ENCODE measurements at places on chromosomes 13 and 19. TPM values are rescaled to one million over a fixed set of nuclear protein-coding genes. Genes with fewer than 3 reads are reported as not detected.

Gene POU2F2
- total RNA-seq: 39.6 TPM

DNA sequence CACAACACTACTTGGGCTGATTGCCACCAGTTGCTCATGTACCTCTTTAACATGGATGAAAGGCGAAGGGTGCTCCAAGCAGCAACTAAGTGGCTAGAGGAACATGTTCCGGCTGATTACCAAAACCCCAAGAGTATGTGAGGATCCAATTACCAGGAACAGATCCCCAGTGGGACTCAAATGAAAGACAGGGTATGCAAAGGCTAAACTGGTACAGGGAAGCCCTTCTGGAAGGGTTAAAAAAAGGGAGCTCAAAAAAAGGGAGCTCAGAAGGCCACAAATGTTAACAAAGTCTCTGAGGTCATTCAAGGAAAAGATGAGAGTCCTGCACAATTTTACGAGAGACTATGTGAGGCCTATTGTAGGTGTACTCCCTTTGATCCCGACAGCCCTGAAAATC is 604.7 kb downstream of the UQCRFS1 start:
- no peak for DNase-seq

DNA sequence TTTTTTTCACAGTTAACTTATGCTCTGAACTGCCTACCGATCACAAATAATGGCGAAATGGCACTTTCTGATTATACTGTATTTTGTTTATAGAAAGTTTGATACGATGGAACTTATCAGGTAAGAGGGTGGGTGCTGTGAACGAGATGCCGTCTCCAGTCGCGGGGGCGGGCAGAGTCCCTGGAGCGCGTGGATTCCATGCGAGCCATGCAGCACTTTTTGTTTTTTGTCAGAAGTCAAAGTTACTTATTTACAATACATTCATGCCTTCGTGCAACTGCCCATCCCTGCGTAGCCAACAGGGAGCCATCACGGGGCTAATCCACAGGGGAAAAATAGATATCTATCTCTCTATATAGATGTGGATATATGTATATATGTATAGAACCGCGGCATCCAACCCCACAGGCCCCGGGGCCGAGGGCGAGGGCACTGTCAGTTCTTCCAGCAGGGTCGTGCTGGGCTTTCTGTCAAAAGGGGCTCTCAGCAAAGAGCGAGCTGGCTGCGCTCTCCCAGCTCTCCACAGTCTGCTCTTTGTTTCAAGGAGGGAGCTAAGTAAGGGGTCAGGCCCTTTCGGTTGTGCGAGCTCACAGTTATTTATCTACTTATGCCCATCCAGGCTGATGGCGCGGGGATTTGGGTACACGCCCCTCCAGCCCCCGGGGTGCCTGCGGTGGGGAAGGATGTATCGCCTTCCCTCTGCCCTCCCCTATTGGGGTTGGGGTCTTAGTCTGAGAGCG is 3.4 kb downstream of the SLITRK1 start:
- no peak for DNase-seq

DNA sequence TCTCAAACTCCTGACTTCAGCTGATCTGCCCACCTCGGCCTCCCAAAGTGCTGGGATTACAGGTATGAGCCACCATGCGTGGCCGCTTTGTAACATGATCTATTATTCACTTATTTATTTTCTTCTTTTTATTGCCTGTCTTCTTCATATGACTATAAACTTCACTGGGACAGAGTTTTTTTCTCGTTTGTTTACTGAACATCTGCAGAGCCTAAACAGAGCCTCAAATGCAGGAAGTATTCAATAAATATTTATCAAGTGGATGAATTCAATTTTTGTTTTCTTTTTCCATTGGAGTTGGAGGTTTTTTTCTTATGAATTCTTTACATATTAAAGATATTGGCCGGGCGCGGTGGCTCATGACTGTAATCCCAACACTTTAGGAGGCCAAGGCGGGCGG is 54.7 kb downstream of the SKA3 start:
- DNase-seq: no peak

Gene DHRS12
- total RNA-seq: 7.2 TPM

DNA sequence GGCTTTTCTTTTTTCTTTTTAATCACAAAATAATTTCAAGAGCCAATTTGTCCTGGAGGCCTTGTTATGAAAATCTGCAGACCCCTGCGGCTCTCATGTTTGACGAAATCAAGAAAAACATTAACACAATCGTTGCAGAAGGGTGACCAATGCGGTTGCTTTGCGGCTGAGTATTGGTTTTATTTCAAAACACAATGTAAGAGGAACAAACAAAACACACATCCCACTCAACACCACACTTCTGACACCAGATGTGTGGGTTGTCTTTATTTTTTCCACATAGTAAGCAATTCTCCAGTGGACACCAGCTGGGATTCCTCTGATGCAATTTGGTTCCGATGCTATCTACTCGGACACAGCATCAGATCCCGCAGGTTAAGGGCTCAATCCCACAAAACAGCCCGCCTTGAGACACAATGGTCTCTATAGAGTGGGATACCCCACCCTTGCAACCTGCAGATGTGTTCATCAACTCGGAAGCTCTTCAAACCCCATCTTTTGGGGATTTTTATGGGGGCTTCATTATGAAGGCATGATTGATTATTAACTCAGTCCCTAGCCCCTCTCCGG is 21.9 kb upstream of the CCDC124 start:
- DNase-seq: no peak

DNA sequence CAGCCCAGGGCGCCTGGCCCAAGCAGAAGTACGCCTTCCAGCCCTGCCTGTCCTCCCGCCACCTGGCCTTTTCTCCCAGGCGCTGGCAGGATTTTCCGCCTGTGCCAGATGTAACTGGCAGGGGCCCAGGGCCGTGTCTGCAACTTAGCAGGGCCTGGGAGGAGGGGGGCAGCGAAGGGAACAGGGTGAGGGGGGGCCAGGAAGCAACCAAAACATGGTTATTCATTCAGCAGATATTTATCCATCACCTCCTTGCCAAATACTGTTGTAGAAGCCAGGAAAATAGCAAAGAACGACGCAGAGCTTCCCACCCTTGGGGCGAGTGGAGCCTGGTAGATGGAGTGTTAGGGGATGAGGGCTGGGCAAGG is 5.6 kb downstream of the TLE6 start:
- no peak for DNase-seq

Gene LGI4
- 2.7 TPM for total RNA-seq

DNA sequence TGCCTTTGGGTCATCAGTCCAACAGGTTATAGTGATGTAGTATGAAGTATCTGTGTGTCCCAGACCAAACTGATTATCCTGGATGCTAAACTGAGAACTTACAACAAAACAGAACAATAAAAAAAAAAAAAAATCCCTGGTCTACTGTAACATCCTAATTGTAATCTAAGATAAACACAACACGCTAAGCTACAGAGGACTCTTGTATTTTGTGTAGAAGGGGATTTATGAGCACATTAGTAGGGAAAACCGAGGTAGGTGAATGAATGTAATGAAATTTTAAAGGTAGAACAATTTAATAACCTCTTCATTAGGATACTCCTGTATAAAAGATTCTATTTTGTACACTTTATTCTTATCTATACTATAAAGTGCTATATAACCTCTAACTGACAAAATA is 424.1 kb downstream of the NDFIP2 start:
- DNase-seq: no peak

DNA sequence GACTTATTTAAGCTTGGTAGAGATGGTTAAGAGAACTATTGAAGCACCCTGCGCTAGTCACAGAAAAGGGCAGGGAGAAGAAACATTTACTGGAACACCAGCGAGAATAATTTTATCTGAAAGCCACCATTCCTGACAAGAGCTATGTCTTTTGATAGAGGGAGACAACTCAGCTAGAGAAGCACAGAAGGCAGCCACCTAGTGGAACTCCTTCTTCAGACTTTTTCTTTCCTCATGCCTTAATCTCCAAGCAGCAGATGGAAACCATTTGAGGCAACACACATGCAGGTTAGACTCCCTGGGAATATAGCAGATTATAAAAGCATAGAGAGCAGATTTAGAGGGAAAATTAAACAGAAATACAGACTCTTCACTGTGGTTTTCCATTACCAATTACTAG is 813.4 kb downstream of the SLITRK6 start:
- DNase-seq: no peak

DNA sequence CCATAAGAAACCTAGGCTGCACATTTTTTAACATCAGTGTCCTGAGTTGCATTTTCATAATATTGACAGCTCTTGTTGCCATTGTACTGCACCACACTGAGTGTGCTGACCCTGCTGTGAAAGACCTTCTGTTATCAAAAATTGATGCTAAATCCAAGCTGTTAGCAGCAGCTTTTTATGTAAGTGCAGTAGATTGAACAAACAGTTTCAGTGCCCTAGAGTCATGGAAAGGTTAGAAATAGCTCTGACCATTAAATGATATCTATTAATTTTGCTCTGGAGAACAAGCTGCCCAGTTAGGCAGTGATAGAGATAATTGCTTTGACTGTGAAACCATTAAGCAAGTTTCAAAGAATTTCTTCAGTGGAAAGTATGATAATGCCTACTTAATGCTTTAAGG is 1289.2 kb upstream of the PCDH20 start:
- DNase-seq: no peak

Gene SIAH3
- 0.02 TPM for total RNA-seq

Gene IGSF23
- not detected for total RNA-seq

DNA sequence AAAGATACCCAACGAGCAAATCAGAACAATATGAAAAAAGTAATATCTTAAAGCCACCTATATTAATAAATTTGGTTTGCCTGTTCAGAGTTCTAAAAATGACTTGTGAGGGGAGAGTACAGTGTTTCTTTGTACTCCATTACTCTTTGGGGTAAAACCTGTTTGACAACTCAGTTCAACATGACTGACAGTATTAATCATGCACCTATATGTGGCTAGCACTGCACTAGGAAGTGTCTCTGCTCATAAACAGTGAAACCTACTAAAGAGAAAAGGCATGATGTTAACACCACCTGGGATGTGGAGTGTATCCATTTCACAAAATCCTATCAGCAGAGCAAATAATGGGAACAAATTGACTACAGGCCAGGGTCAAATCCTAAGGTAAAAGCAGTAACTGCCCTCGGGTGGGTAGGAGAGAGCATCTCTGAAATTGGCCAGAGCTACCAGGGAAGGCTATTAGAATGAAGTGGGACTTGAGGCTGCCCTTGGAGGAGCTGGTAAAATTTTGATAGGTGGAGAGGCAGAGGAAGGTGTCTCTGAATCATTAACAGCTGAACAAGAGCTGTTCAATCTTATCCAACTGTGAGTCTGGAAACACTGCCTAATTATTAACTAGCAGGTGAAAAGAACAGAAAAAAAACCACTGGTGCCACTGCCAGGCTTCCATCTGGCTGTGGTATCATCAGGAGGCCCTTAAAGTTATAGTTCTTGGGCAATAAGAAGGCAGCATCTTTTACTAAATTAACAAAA is 365.1 kb downstream of the DNAJC15 start:
- no peak for DNase-seq

Gene ZNF726
- total RNA-seq: 24.4 TPM

Gene CAPN12
- total RNA-seq: 1.6 TPM

DNA sequence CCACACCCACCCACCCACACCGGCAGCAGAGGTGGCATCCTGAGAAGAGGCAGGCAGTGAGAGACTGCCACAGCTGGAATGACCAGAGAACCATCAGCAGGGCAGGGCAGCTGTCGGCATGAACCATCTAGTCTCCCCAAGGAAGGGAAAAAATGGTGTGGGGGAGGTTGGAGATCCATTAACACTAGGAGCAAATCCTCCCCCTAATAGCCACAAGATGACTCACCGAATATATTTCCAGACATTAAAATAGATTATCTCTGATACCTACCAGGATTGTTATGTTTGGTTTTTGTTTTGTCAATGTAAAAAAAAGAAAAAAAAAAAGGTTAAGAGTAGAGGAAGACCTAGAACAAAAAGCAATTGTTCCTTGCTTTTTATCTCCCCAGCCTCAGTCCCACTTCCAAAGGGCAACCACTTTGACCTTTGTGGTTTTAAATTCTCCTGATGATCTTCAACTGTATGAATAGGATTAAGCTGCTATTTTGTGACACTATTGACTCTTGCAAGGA is 34.2 kb downstream of the THSD1 start:
- DNase-seq: no peak

Gene ZNF835
- total RNA-seq: 1.7 TPM

- DNase-seq: no peak
Observed at GRCh38 chr19:48635966-48636858, 967 bp downstream of the DBP start.

Gene ACER1
- not detected for total RNA-seq

DNA sequence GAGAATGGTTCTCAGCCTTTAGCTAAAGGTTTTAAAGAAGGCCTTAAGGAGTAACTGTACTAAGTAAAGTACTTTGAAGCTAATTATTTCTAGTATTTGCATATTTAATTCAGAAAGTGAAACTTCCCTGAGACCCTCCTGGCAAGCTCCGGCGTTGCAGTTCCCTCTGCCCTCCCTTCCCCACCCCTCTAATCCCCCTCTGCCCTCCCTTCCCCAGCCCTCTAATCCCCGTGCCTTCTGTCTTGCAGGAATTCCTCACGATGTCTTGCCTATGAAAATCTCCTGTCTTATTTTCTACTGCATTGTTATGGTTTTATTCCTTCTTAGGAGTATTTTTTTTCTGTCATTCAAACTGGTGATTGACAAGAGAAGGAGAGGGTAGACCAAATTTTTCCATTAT is 236.9 kb downstream of the COL4A1 start:
- no peak for DNase-seq

DNA sequence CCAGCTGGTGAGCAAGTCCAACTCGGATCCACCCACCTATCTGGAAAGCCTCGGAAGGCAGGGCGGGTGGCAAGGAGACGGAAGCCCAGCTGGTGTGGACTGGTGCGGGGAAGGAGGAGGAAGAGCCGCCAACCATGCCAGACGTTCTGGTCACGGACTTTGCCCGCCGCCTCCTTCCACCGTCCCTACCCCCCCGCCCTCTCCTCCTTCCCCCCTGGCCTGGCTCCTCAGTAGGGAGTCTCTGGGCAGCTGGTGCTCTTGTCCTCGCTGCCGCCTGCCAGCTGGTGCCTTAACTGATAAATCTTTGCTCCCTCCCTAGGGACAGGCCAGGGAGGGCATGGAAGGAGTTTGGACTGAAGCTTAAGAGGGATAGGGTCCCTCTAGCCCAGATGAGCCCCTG is 4.8 kb downstream of the SYNGR4 start:
- DNase-seq: no peak

DNA sequence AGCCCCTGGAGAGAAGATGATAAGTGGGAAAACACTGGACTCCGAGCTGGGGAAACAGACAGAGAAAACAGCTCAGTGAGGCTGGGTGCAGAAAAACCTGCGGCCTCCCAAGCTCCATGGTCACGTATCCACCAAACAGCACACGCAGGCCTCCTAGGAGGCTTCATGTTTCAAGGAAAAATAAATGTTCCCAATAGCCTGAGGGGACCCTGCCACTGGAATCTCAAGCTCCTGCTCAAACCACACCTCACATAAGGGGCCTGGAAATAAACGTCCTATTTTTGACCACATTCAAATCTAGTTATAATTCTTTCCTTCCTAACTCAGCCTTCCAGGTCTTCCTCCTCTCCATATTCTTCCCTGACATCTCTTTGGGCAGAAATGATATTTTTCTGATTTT is 225.7 kb downstream of the ABCC4 start:
- no peak for DNase-seq

Gene ONECUT3
- total RNA-seq: not detected

GRCh38 chr13:42149136-42149535 is 100.7 kb downstream of the DGKH start:
- DNase-seq: no peak

Data from activated naive CD4-positive, alpha-beta T cell treated with anti-CD3 and anti-CD28 coated beads, Interleukin-2, amount 50 U/mL, for 72 hours (primary cell).